Chondrocyte (in vitro differentiated cells): ENCODE measurements at places on chromosomes 16 and 17. TPM values are rescaled to one million over a fixed set of nuclear protein-coding genes. Genes with fewer than 3 reads are reported as not detected.
A peak's percentile ranks its signal among the peaks of the same experiment; 100 is the strongest.

- H3K27ac ChIP-seq: no peak overlapping the region
- peaks cover 5% of the 10 kb centered on the region for H3K27me3 ChIP-seq
- DNase-seq: no peak
- H3K4me1 ChIP-seq: peaks cover 25% of the 10 kb centered on the region
- no peak overlapping the region for H3K4me3 ChIP-seq
Observed at GRCh38 chr17:39239640-39240314, 14.0 kb upstream of the STAC2 start.

GRCh38 chr16:539901-540530 is 12.5 kb downstream of the CAPN15 start:
- H3K27ac ChIP-seq: peak overlapping the region; percentile 70
- no peaks in the 10 kb centered on the region for H3K27me3 ChIP-seq

DNA sequence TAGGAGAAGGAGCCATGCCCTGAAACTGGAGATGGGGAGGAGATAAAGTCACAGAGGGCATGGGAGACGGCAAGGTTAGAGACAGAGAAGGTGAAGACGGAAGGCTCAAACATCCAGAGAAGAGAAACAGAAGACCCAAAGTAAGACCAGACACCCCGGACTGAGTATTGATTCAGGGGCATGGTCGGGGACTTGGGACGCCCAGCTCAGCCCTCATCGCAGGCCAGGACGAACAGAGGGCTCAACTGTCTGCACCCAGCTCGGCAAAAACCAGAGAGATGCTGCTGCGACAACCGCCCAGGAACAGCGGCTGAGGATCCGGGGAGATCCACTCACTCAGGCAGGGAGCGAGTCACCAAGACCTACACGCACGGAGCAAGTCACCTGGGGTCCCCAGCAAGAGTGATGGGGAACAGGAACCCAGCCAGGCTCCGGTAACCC is 999 bp downstream of the XYLT1 start:
- peak overlapping the region; percentile 83 for H3K27ac ChIP-seq
- DNase-seq: no peak
- peaks cover 52% of the 10 kb centered on the region for H3K4me1 ChIP-seq

DNA sequence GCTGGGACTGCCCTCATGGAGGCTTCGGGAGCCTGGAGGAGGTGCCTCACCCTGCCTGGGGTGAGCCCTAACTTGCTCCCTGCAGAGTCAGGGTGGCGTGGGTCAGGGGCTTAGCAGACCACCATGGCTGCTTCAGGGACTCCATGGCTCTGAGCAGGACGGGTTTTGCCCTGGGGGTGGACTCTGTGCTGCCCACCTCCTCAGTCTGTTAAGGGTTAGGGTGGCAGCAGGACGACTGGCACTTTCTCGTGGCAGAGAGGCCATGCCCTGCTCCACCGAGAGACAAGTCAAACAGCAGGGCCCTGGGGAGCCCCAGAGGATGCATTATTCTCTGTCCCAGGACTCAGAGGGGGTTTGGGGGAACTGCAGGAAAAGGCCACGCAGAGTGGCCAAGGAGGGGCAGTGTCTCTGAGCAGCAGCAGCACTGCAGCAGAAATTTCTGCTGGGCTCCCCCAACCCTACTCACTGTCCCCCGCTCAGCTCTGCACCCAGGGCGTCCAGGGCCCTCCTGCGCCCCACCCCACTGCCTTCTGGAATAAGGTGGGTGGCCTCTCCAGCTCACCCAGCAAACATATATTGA is 1.8 kb upstream of the PRSS22 start:
- peaks cover 15% of the 10 kb centered on the region for H3K27me3 ChIP-seq
- H3K4me3 ChIP-seq: no peak overlapping the region
- peaks cover 5% of the 10 kb centered on the region for H3K4me1 ChIP-seq
- no peak overlapping the region for H3K27ac ChIP-seq

DNA sequence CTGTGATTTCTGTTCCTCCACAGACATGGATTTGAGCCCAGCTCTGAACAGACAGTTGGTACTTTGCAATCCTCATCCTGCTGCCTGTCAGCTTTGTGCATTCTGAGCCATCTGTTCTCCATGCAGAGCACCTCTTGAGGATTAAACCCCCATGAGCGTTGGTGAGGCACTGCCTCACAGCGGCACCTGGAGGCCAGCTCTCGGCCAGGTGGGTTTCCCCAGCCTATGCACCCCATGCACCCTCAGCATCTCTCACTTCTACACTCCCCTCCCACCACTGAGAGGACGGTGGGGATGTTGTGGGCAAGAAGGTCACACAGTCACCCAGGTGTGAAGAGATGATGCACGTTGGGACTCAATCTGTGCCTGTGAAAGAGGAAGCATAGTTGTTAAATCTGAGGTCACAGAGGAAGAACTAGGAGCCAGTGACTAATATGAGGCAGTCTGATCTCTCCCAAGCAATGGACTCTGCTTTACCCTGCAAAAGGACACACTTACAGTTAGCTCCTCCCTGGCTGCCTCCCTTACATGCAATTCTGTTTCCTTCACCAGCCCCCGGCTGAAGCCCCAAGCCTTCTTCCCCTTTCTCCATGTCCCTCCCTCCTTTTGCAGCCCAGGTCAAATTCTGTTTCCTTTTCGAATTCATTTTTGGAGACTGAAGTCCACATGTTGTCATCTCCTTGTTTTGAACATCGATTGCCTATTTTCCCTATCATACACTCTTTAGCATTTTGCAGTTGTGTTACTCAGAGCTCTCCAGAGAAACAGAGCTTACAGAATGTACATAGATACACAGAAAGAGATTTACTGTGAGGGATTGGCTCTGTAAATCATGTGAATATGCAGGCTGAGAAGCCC is 58.5 kb downstream of the HS3ST3B1 start:
- H3K4me3 ChIP-seq: no peak overlapping the region
- H3K27me3 ChIP-seq: no peaks in the 10 kb centered on the region
- H3K36me3 ChIP-seq: no peaks in the 10 kb centered on the region
- no peaks in the 10 kb centered on the region for H3K4me1 ChIP-seq
- no peak overlapping the region for H3K27ac ChIP-seq
- DNase-seq: no peak

GRCh38 chr17:36791150-36791941 is 145.9 kb upstream of the LHX1 start:
- no peak overlapping the region for H3K4me3 ChIP-seq
- no peaks in the 10 kb centered on the region for H3K36me3 ChIP-seq
- no peak for DNase-seq
- H3K4me1 ChIP-seq: no peaks in the 10 kb centered on the region
- H3K27ac ChIP-seq: no peak overlapping the region

Gene CACNA1G
- 0.05 to 0.41 TPM (median 0.10 TPM) in 3 replicates for total RNA-seq

Gene KRTAP4-5
- total RNA-seq: not detected in 3 replicates

Gene PPP1R27
- not detected in 3 replicates for total RNA-seq

Gene TSPAN10
- total RNA-seq: 1.7 to 2.2 TPM (median 1.8 TPM) in 3 replicates
